IPS DF 19.7 (cell line): ENCODE measurements at places on chromosomes 6 and 20.

DNA sequence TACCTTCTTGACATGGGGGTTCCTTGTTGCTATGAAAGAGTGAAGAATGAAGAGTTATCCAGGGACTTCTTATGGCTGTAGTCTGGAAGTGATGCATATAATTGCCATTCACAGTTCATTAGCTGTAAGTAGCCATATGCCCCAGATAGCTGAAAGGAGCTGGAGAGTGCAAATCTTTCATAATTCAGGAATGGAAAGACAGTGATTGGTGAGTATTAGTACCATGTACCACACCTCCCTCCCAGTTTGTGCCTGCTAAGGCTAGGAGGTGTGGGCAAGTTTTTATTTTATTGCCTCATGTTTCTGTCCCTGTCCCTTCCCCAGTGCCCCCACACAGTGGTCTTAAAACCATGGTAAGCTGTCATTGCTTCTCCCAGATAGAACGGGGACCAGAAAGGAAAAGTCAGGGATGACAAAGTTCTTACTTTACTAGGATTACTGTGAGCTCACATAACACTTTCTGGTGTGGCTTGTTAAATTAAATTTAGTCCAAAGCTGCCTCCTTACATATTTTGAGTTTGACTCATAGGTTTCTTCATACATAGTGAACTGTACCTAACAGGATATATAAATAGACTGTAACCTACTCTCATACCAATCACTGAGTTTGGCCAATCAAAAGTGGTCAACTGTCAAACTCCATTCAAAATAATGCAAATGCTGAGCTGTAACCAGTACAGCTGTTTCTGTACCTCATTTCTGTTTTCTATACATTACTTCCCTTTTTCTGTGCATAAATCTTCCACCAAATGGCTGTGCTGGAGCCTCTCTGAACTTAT is 119.4 kb downstream of the RFPL4B start:
- no peak for DNase-seq

DNA sequence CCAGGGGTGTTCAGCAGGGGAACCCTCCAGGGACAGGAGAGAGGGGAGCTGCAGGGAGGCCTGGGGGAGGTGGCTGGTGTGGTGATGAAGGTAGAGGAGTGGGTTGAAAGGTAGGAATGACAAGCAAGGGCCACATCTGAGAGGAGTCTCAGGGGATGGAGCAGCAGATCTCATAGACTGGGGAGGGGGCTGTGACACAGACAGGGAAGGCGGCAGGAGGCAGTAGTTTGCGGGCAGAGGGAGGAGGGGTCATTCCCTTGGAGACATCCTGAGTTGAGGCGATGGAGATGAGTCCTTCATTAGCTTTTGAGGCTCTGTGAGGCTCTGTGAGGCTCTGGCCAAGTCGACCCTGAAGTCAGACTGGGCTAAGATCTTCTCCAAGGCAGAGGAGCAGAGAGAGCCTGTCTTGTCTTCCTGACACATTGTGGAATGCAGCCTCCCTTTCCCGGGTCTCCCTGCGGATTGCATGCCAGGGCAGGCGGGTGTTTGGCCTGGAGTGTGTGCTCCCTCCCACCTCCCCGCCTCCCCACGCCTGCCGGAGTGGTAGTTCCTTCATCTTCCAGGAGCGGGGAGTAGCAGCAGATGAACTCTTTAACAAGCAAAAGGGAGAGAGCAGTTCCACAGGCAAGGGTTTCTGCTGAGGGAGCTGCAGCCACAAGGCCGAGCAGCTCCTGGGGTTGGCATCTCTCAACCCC is 34.3 kb upstream of the MLN start:
- no peak for DNase-seq

GRCh38 chr6:113859349-113860180 is 2.4 kb downstream of the MARCKS start:
- no peak for DNase-seq

GRCh38 chr6:79522609-79523008 is 14.6 kb downstream of the LCA5 start:
- DNase-seq: no peak

DNA sequence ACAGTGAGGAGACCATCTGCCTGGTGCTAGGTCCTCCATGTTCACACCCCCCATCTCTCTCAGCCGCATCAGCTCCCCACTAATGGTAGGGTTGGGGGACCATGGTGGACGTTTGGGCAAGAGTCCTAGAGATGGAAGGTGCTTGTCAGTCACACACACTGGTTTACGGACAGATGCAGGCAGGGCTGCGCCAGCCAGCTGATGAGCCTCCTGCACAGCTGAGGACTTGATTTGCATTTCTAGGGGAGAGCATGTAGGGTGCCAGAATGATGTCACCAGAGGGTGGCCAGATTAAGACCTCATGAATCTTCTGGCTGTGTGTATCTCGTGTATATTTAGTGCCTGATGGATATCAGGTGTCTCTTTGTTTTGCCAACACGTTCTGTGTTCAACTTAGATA is 28.6 kb downstream of the CST8 start:
- no peak for DNase-seq

- no peak for DNase-seq
Observed at GRCh38 chr6:134373282-134373922, 55.5 kb upstream of the SGK1 start.

DNA sequence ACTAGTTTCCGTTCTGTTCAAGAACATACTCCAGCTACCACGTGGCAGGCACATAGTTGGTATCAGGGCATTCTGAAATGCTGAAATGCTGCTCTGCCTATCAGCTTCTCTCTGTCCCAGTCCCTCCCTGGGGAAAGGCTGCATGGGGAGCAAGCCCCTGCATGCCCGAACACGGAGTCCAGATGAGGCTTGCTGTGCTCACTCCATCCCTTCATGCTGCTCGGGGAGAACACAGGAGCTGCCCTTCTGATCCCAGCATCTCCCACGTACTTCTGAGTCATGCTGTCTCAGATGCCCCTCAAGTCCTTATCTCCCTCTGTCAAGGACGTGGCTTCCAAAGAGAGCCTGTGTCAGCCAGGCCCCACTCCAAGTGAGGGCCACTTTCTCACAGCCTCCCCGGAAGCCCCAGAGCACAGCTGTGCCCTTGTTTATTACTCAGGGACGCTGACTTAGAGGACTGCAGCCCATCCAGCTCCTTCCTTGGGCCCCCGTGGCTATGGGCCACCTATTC is 29.4 kb downstream of the THBS2 start:
- DNase-seq: no peak

DNA sequence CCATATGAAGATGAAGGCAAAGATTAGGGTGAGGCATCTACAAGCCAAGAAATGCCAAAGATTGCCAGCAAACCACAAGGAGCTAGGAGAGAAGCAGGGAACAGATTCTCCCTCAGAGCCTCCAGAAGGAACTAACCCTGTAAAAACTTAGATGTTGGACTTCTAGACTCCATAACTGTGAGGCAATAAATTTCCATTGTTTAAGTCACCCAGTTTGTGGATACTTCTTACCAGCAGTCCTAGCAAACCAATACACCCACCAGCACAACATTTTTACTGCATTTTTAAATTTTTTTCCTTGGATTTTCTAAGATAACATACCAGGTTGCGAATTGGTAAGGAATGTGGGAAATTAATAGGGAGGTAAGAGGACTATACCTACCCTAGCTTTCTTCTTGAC is 47.8 kb upstream of the EYA4 start:
- no peak for DNase-seq

- peak; percentile 50 for DNase-seq
Observed at GRCh38 chr6:15754035-15754705, 91.3 kb upstream of the DTNBP1 start.

DNA sequence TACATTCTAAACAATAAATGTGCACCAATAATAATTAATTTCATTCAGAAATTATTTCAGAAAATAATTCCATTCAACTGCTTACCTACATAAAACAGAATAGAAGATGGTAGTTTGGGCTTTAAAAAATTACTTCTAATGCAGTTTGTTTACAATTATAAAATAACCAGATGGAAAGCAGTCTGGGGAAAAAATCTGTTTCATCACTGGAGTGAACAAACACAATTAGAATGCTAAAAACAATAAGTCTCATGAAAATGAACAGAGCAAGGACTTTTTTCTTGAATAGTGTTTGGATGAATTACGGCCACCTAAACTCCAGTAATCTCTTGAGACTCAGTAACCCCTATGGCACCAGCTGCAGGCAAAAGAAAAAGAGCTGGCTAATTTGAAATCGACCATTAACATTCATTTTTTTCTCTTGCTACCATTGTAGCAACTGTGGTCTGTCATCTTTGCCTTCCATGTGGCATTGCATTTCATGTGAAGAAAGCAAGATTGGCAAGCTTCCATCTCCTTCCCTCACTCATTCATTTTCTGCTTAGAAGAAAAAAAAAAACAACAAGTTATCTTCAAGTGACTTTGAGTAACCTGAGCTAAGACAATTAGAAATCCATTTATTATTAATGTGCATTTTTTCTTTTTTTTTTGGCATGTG is 88.4 kb upstream of the CEP85L start:
- DNase-seq: no peak

GRCh38 chr20:54648421-54649142 is 173.2 kb downstream of the DOK5 start:
- DNase-seq: no peak

GRCh38 chr6:11315743-11316437 is 83.4 kb upstream of the NEDD9 start:
- DNase-seq: no peak

DNA sequence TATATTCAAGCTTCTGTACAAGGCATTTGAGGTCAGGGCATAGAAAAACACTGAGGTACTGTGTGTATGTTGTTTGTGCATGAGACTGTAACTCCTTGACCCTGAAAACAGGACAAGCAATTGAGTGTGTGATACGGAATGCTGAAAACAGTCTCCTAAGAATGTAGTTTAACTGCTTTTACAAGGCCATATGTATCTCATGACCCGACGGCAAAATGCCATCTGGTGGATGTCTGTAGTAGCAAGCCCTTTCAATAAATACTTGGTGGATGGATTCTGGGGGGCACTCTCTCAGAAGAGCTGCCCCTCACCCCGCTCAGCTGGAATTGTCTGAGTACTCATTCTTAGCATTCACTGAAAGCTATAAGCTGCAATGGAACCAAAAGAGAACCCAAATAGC is 69.3 kb upstream of the EYS start:
- no peak for DNase-seq

DNA sequence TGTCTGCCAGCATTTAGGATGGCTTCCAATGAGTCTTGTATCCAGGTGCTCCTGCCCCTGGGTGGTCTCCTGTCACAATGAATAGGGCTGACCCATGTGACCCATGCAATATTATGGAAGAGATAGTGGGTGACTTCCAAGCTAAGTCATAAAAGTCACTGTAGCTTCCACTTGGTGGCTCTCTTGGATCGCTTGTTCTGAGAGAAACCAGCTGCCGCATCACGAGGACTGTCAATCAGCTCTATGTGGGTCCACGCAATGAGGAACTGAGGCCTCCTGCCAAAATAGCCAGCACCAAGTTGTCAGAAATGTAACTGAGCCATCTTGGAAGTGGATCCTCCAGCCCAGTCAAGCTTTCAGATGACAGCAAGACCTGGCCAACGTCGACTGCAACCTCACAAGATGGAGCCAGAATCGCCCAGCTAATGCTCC is 14.9 kb upstream of the MATN4 start:
- DNase-seq: no peak

- no peak for DNase-seq
Observed at GRCh38 chr6:38588631-38589366, 50.9 kb downstream of the BTBD9 start.

GRCh38 chr20:22717466-22717865 is 133.1 kb upstream of the FOXA2 start:
- DNase-seq: no peak

DNA sequence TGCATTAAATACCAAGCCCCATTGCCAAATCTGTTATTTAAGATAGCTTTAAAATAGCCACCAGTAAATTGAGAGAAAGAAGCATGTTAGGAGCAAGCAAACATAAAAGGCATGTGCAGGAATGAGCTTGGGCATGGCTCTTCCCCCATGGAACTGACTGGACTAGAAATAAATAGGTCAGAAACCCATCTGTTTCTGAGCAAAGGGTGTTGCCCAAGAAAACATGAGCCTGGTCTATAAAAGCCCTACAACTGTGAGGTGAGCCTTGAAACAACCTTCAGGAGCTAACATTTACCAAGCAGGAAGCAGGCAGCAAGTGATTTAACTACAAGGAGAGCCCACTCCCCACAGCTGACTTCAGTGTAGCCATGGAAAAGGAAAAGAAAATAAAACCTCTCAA is 126.3 kb downstream of the C6orf118 start:
- no peak for DNase-seq

DNA sequence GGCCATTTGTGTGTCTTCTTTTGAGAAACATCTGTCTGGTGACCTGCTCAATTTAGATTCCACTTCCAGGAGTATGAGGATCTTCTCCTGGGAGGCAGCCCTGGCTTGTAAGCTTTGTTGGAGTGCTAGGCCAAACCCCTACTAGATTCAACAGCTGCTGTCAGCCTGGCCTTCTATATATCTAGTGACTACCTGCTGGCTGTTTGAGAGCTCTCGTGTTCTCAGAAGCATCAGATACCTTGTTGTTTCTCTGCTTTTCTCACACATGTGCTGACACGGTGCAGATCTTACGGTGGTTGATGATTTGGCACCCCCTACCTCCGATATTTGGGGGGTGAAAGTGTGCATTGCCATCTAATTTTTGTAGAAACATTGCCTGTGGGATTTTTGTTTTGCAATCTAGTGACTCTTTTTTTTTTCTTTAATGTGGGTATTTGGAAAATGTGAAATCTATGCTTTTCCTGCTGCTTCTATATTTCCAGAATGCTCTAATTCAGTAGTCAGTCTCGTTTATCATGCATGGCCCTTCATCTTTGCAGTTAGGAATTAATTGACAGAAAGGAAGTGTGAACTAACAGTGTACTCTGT is 4.7 kb downstream of the CCN2 start:
- DNase-seq: no peak

DNA sequence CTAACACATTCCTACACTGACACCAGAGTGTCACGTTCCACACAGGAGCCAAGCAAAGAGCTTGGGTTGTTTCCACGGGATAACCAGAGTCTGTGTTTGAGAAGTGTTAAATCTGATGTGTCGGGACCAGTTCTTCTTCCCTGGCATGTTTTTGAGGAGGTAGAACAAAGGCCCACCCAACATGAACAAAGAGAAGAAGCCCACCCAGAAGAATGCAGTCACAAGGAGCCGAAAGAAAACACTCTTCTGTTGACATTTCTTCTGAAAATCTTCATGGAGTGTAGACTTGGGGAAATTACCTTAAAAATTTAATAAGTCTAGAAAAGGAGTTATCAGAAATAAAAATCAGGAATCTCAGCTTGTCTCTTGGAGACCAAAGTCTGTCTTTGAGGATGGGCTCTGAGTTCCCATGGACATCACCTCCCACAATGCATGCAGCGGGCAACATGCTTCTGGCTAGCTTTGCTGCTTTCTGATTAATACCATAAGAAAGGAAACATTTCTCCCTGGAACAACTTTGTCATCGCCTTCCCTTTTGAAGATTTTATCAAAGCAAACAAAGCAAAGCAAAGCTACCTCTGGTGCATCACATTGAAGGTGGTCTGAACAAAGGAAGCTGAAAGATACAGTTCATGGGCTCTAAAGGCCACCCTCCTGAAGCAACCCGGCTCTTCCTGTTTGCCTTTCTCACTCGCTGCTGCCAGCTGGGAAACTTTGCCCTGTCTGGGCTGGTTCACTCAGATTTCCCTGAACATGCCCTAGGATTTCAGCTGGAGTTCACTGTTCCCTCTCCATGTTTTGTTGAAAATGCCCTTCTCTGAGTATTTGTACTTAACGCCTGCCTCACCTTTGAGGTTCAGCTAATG is 448.1 kb downstream of the KIF16B start:
- DNase-seq: no peak
